ENCODE measurements at places on chromosomes 12 and 14. TPM values are rescaled to one million over a fixed set of nuclear protein-coding genes. Genes with fewer than 3 reads are reported as not detected.

ACRBP gene
- total RNA-seq, result 2.2 TPM

TAS2R31 gene
- total RNA-seq, result 6.1 TPM

PAH gene
- 1.6 TPM for total RNA-seq

GRCh38 chr14:52553671-52554575, 1.3 kb downstream of the GPR137C start:
- DNase-seq, result peak; percentile 50
- peaks cover 17% of the 10 kb centered on the region for H3K27me3 ChIP-seq
- peaks cover 21% of the 10 kb centered on the region for H3K4me1 ChIP-seq
- H3K36me3 ChIP-seq, result no peaks in the 10 kb centered on the region

- no peak overlapping the region for H3K4me3 ChIP-seq
- H3K27ac ChIP-seq, result no peak overlapping the region
- H3K4me1 ChIP-seq, result no peaks in the 10 kb centered on the region
- no peaks in the 10 kb centered on the region for H3K36me3 ChIP-seq
Measured at GRCh38 chr14:39884091-39884490, 451.9 kb upstream of the FBXO33 start.

DNA sequence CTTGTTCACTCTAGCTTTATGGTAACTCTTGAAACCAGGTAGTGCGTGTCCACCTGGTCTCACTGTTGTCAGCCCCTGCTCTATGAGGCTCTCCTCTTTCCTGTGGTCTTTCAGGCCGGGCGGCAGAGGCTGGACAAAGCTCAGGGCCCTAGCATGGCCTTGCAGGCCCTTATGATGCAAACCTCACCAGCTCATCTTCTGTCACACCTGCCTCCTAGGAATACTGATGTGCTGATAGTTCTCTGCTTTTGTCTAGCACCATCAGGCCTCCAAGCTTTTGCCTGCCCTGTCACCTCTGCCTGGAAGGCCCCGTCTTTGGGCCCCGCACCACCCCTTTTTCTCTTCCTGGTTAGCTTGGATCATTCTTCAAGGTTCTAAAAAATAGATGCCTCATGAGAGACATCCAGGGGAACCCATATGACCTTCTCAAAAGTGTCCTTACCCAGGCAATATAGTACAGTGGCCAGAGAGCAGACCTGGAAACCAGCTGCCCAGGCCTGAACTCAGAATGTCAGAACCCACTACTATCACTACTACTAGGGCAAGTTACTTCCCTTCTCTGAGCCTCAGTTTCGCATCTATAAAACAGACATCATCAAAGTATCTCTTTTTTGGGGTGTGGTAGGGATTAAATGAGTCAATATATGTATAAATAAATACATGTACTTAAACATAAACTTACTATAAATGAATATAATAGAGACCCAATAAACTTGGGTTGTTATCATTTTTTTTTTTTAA, 91.7 kb downstream of the ZFP36L1 start:
- no peak overlapping the region for H3K27ac ChIP-seq
- no peaks in the 10 kb centered on the region for H3K4me1 ChIP-seq
- H3K36me3 ChIP-seq, result no peaks in the 10 kb centered on the region

GRCh38 chr14:92792885-92793284, 1.2 kb upstream of the GOLGA5 start:
- H3K36me3 ChIP-seq, result no peaks in the 10 kb centered on the region
- 0 out of 2 replicates have a peak overlapping the region, but pooled peaks have one; percentile 54 for H3K4me3 ChIP-seq
- peak; percentile 34 for DNase-seq
- no peaks in the 10 kb centered on the region for H3K4me1 ChIP-seq
- no peaks in the 10 kb centered on the region for H3K27me3 ChIP-seq

DNA sequence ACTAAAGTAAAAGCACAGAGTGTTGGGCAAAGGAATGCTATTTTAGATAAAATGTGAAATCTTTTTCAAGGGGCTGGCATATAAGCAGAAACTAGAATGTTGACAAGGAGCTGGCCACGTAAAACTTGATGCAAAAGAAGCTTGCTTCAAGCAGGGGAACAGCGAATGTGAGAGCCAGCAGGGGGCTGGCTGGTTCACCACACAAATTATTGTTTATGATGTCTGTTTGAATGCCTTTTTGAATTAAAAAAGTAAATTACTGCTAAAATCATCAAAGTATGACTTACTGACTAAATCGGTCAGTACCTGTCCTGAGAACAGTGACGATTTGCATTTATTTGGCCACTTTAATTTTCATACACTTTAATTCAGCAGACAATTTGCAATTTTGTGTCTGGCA, 38.9 kb upstream of the TMTC2 start:
- DNase-seq, result no peak
- H3K4me3 ChIP-seq, result no peak overlapping the region
- H3K36me3 ChIP-seq, result no peaks in the 10 kb centered on the region
- no peaks in the 10 kb centered on the region for H3K27me3 ChIP-seq
- no peak overlapping the region for H3K27ac ChIP-seq

GRCh38 chr14:71321574-71322315, 414.5 kb downstream of the PCNX1 start:
- H3K4me3 ChIP-seq, result peak overlapping the region; percentile 77
- no peaks in the 10 kb centered on the region for H3K36me3 ChIP-seq
- peak overlapping the region; percentile 32 for H3K27ac ChIP-seq
- DNase-seq, result peak; percentile 89
- H3K27me3 ChIP-seq, result no peaks in the 10 kb centered on the region

Measured in GM23338 (cell line).